ENCODE measurements at places on chromosomes 7 and 10.

DNA sequence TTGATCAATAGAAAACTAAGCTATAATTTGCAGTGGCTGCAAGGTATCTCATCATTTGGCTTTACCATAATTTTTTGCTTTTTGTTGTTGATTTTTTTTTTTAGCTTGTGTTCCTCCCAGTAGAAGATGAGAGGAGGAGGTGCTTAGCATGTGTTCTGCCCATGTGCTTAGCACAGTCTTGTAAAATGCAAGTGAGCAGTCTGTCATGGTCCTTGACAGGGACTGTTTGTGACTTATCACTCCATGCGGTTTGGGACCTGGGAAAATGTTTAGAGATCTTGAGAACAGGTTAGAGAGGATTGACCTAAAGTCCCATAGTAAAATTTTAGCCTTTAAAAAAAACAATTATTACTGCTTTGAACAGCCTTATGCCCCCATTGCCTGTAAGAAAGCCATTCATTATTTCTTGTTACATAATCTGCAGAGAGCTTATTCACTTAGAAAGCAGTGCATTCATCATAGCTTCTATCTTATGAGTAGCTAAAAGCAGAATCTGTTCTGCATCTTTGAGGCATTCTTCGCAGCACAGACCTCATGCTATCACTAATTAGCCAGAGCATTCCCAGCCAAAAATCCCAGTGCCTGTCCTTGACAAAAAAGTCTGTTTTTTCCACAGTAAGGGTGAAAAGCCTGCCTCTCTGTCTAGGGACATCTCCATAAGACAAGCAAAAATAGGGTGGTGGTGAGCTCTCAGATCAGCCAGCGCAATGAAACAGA is 748.7 kb upstream of the GALNT17 start:
- DNase-seq, result no peak

DNA sequence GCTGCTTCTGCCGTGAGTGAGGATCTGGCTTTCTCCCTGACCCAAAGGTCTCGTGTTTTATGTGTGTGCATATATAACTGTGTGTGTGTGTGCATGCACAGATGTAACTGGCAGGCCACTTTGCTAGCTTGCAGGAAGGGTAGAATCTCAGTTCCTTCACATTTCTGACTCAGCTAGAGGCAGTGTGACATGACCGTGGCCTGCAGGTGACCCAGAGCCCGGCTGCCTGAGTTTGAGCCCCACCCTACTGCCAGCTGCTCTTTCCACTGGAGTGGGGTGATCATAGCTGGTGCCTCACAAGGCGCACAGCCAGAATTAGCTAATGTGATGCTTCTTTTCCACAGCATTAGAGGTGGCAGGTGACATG is 9.3 kb upstream of the MYL7 start:
- DNase-seq, result no peak

- no peak for DNase-seq
Measured at GRCh38 chr10:8174762-8175161, 120.3 kb downstream of the GATA3 start.

GRCh38 chr10:63641366-63641765 is 120.2 kb downstream of the REEP3 start:
- DNase-seq, result no peak

DNA sequence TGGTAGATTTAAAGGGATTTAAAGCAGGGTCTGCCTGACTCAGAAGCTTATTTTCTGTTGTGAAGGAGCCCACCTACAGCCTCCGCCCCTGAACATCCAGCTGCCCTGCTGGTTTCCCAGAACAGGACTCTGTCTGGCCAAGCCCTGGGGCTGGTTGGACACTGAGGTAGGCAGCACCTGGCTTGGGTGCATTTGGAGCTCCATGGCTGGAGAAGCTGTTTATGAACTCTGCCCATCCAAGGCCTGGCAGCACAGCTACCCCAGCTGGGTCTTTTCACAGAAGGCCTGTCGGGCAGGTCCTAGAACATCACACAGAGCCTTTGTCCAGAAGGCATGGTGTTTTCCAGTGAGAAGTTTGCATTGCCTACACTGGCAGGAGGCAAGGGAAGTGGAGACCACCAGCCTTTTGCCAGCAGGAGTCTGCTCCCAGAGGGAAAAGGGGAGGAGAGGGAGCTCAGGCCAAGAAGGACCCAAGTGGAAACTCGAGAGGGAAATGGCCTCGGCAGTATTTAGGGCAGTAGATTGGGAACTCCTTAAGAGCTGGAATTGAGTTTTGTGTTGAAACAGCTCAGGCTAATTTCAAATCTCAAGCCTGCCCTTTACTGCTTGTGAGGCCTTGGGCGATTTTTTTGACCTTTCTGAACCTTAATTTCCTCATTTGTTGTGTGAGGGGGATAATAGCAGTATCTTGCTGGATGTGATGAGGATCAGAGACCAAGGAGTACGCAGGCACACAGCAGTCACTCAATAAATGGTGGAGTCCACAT is 12.3 kb upstream of the PDCD4 start:
- DNase-seq, result no peak

DNA sequence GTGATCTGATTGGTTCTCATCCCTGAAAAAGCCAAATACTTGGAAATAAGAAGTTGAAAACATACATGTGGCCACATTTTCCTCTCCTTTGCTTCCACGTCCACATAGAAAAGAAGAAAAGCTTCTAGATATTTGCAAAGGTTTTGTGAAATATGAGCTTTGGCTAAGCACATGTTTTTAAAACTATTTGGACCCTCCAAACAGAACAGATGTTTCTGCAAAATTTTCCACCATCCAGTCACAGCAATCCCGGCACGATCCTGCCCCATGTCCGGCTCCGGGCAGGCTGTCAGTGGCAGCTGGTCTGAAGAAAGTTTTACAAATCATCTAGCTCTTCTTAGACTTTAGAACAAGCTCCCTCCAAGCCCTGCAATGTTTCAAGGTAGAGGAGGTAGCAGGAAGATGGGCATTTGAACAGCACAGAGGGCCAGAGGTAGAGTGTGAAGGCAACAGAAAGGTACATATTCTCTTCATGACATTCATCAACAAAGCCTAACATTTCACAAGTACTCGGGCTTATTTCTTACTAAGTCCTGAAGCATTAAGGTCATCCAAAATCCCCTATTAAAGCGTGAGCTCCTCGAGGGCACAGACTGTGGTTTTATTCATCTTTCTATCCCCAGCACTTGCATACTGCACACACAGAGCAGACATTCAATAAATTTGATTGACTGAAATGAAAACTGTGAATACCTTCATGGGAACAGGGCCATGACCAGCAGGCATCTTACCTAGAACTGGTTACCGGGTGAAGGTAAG is 110.1 kb downstream of the JAZF1 start:
- DNase-seq, result no peak
